ENCODE measurements at places on chromosomes 7 and 10. TPM values are rescaled to one million over a fixed set of nuclear protein-coding genes. Genes with fewer than 3 reads are reported as not detected.

DNA sequence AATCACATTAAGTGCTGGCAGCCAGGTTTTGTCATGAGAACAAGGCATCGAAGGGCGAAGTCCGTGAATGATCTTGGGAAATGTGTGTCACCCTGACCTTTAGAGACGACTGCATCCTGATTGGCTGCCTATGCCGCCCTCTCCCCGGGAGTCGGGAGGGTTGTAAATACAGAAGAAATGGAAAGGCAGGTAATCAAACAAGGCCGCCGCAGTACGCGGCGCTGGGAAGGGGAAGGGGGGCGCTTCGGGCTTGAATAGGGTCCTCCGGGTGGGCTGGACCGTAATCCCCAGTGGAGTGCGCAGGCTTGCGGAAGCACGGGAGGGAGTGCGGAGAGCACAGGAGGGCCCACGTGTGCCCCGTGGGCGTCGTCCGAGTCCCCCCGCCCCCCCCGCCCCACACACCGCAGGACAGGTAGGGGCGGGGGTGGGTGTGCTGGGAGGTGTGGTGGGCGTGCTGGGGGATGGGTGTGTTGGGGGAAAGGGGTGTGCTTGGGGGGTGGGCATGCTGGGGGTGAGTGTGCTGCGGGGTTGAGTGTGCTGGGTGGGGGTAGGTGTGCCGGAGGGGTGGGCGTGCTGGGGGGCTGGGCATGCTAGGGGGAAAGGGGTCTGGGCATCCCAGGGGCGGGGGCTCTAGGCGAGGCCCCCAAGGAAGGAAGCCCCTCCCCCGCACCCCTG is 169.4 kb downstream of the ARHGAP12 start:
- peak; percentile 39 for DNase-seq

DNA sequence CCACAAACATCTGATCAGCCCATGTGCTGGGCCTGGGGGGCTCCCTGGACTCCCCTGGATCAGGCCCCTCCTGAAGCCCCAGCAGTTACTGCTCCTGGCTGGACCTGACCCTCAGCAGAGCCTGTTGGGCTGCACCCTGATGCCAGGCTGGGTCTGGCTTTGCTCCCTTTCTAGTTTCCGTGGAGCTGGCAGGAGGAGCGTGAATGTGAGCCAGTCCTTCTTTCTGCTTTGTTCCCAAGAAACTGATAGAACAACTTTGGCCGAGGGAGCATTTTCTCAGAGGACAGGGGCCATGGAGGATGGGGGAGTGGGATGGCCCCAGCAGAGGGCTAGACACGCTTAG is 128.2 kb downstream of the NEURL1 start:
- no peak for DNase-seq

- DNase-seq: peak; percentile 88
Observed at GRCh38 chr7:112422842-112423496, 27.3 kb upstream of the IFRD1 start.

GRCh38 chr7:138502023-138502767 is 42.1 kb downstream of the TRIM24 start:
- no peak for DNase-seq

DNA sequence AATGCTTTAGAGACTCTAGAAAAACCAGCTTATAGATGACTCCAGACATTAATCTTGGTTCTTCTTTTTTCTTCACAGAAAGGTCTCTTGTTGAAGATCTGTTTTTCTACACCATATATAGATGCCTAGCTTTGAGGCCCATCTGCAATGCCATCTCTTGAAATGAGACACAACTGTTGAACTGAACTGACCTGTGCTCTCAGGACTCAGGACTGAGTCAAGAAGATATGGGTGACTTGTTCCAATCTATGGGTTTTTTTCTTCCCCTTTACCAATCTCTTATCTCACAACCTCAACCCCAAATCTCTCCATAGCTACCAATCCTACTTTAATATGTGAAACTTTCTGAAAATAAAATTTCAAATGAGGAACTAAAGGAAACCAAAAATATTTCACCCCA is 194.7 kb downstream of the SNX13 start:
- no peak for DNase-seq

DNA sequence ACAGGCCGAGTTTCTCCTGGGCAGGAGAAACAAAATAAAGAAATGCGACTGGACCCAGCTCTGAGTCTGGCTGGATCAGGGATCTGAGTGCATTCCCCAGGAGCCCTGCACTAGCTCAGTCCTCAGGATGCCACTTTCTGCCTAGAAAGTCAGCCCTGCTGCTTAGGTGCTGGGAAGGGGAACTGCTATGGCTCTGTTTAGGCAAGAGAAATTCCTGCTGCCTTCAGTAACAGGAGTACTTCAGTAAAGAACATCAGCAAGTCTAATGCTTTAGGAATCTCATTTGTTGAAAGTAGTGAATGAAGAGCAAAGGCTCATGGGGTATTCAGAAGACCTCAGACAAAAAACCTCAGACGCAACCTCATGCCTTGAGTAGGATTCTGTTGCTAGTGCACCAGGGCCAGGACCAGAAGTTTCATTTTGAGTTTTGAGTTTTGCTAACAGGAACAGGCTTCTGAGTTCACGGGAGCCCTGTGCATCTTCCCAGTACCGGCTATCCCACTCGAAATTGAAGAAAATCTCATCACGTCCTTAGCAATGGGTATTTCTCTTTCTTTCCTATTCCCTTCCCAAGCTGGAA is 170.8 kb upstream of the CDCA7L start:
- no peak for DNase-seq

DNA sequence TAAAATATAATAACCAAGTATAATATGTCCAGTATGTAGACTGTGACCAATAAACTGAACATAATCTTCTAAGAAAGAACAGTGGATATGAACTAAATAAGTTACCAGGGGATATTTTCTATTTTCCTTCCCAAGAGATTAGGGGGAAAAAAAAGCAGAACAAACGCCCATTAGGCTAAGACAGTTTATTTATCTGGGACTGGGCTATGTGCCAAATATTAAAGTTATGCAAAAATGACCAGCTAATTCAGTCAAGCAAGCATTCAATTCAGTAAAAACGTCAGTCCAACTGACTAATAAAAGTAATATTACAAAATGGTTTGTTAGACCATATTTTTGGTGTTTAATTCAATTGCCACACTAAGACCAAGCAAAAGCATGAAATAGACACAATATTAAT is 122.2 kb downstream of the TSPAN12 start:
- DNase-seq: no peak

GRCh38 chr10:79145517-79146470 is 77.0 kb downstream of the ZMIZ1 start:
- DNase-seq: no peak

GRCh38 chr10:70331486-70332268 is 47.9 kb upstream of the NPFFR1 start:
- DNase-seq: peak; percentile 94

DNA sequence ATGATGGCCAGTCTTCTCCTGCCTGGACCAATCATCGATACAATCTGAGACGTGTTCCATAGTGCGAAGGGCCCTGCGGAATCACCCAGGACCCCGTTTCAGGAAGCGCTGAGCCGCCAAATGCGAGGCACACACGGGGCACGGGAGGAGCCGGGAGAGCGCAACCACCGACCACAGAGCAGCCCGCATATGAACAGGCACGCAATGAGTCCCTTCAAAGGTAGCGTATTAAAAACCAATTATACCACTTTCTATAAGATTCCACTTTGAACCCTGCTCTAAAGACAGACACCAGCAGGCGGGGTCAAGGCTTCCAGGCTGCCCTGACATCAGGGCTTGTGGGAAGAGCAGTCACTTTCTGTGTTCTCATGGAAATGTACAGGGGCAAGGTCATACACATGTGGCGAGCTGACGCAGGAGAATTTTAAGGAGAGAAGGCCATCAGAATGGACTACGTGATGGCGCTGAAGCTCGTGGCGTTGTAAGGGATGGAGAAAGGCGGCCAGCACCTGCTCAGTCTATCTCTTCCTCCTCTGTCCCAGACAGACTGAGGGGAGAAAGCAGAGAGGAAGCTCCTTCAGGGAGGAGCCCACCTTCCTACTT is 46.2 kb downstream of the AMZ1 start:
- no peak for DNase-seq

DNA sequence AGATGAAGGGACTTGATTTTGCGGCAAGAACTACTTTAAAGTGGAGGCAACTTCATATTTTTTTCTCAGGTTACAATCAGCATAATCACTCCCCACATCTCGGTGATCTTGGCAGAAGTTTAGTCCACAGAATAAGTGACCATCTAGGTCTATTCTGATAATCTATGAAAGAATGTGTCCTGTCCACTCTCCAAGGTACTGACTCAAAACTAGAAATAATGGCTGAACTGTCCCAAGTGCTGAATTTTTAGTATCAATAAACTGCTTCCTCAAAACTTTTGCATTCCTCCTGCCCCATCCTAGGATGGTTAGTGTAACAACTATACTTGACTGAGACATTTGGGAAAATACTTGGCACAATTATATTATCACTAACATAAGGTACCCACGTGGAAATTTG is 10.9 kb upstream of the CHRM2 start:
- DNase-seq: peak; percentile 31

DNA sequence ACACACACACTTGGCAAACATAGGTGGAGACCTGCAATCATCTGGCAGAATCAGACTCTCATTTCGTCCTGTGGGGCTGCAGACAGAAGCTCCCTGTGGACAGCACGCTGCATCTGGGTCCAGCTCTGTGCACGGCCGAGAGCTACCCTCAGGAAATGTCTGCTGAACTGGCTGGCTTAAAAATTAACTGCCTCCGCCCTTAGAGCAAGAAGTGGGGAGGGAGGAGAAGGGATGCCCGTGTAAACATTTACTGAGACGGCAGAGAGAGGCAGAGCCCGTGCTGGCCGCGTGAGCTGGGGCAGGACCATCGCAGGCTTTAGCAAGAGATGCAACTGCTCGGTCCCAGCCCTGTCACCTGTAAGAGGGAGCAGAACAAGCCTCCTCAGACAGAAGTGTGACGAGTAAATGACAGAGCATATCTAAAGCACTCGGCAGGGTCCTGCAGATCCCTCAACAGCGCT is 81.8 kb downstream of the TNS3 start:
- no peak for DNase-seq

GRCh38 chr7:78912781-78913180 is 540.7 kb downstream of the MAGI2 start:
- peak; percentile 4 for DNase-seq

- DNase-seq: no peak
Observed at GRCh38 chr7:7228967-7229366, 46.6 kb downstream of the C1GALT1 start.

DNA sequence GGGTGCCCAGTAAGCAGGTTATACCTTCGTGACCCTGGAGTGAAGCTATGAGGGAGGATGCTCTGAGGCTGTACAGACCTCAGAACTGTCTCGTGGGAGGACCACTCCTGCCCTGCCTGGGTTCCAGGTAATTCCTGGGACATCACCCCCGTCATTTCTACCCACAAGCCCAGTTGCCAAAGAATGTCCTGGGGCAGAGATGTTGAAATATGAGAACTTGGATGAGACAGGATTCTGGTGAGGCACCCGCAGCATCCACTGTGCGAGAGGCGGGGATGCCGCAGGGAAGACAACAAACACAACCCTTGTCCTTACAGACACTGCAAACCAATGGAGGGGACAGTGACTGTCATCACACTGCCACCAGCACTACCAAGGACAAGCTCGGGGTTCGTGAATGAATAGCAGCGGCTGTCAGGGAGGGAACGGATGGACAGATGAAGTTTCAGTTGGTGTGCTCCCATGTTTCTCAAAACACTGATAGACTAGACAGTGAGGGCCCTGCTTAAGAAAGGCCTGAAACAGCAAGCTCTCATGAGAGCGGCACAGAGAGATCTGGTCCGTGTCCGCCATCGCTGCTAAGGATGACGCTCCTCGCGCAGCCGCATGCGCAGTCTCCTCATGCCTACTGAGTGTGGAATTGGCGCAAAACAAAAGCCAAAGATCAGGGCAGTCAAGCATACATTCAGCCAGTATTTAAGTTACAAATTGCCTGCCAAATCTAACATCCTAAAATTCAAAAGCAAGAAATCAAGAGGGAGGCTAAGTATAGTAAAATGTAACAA is 82.0 kb upstream of the RHEB start:
- no peak for DNase-seq

DNA sequence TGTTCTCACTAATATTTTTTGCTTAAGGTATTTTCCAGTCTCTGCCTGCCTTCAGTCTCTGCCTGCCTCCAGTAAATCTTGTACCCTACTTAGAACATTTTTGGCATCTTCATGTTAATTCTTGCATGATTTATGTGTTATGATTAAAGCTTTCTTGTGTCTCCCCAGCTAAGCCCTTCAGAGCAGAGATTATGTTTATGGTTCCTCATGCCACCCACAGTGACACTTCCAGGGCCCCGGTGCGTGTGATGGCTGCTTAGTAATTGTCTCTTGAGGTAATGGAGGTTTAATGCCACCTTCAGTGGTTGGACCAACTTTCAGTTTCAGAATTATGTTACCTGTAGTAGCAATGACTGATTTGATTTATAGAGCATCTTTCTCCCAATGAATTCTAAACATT is 70.6 kb upstream of the MET start:
- DNase-seq: no peak

GRCh38 chr7:91316426-91316825 is 52.2 kb downstream of the FZD1 start:
- no peak for DNase-seq

DNA sequence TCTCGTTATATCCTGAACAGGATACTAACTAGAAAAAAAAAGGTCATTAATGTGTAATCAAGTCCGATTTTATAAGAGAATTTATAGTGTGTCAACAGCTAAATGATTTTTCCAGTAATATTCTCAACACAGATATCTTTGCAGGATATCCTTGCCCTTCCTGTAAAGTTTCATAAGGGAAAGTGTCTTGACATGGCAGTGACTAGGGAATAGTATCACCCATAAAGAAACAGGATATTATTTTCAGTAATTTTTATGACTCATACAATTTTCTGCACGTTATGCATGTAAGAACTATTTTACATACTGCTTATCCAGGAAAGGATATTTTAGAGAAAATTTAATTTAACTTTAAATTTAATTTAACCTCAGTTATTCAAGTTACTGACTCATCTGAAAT is 19.5 kb upstream of the PNLIP start:
- peak; percentile 65 for DNase-seq

- no peak for DNase-seq
Observed at GRCh38 chr7:43163885-43164284, 51.4 kb downstream of the HECW1 start.

Gene LRIT1
- total RNA-seq: not detected

Gene LIPK
- total RNA-seq: 0.13 TPM

Gene LBX1
- total RNA-seq: not detected

Gene AGAP6
- total RNA-seq: 3.5 TPM

Gene AKR1D1
- under 0.01 TPM for total RNA-seq

Gene AOAH
- not detected for total RNA-seq

Gene CALN1
- total RNA-seq: not detected

Gene PTPN20
- total RNA-seq: 2.9 TPM

Gene RAB11FIP2
- 12.6 TPM for total RNA-seq

Gene STEAP1B
- total RNA-seq: 5.9 TPM

Gene DOCK4
- total RNA-seq: 10.1 TPM
